Germinal center (tissue), 1 donor: ENCODE measurements at places on chromosomes 5 and 9.

GRCh38 chr5:87184605-87185004, 83.1 kb upstream of the RASA1 start:
- DNase-seq, result no peak

DNA sequence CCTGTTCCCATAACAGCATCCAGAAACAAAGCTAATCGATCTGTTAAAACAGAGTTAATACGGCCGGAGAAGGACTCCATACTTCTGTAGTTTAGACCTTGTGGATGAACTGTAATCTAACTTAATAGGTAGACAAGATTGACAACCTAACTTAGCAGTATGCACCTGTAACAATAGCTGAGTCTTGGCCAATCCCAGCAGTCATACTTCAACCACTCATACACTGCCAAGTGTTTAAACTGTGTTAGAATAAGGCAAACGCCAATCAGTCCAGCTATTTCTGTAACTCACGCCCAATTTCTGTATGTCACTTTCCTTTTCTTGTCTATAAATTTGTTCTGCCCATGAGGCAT, 33.7 kb upstream of the MACIR start:
- DNase-seq, result no peak

GRCh38 chr9:4831944-4832343, 39.2 kb downstream of the RCL1 start:
- DNase-seq, result no peak

DNA sequence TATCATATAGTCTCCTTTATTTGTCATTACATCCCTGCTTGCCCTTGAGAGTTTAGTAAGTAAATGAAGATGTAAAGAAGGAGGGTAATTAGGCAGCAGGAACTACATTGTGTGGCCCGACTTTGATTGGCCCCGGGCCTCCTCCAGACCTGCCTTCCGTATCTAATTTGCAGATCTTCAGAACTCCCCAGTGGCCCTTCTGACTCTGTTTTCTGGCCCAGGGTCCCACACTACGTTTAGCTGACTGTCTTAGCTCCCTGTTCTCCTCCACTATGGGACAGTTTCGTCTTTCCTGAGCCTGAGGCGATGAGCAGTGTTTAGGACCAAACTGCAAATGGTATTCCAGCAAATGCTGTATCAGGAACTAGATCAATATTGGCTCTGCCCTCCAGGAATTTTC, 21.6 kb upstream of the CTSL start:
- no peak for DNase-seq

DNA sequence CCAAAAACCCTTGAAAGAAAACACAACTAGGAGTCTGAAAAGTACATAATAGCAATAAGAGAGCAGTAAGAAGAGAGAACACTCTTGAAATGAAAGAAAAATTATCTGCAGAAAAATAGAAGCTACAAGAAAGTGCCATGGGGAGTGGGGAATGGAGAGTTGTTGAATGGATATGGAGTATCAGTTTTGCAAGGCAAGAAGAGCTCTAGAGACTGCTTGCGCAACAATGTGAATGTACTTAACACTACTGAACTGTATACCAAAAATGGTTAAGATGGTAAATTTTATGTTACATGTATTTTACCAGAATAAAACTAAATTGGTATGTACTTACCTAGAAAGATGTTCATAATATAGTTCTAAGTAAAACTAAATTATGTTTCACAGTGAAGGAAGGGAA, 54.8 kb upstream of the RASGRF2 start:
- no peak for DNase-seq

DNA sequence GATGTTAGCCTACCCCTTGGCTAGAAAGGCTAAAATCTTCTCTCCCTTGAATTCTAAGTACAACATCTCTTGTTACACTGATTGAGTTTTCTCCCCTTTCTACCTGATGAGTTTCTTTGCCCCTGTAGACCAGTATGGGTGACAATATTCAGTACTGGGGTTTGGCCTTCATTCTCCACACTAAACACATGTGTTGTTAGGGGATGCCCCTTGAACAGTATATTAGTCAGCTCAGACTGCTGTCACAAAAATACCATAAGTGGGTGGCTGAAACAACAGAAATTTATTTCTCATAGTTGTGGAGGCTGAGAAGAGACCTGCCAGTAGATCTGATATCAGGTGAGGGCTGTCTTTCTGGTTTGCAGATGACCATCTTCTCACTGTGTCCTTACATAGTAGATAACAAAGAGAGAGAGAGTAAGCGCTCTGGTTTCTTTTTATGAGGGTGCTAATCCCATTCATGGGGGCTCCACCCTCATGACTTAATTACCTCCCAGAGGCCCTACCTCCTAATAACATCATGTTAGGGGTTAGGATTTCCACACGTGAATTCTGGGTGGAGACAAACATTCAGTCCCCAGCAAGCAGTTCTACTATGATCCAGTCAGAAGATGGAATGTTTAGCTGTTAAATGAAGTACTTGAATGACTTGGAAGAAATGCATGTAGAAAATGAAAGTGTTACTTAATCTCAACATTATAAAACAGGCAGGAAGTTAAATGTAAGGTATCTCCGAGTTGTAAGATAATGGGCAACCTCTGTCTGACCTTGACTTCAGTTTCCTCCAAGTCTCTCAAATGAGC, 17.5 kb downstream of the VLDLR start:
- DNase-seq, result no peak

- DNase-seq, result no peak
These were observed 438 bp downstream of the TRIP13 start for GRCh38 chr5:893137-893506.

DNA sequence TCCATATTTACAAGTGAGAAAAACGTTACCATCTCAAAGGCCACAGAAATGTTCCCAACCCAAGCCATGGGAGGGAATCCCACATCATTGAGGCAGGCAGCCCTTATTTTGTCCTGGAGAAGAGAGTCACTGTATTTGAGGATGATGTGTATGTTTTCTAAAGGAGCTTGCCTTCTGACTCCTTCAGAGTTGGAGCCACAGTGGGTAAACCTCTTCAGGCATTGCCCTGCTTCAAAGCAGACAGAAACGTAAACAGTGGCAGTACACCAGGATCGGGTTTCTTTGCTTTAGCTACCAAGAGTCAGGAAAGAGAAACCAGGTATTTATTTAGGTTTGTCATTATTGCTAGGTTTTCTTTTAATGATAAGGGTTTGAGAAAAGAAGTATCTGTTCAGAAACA, 45.7 kb downstream of the MUSK start:
- no peak for DNase-seq

GRCh38 chr9:134318941-134319305, 7.3 kb upstream of the RXRA start:
- no peak for DNase-seq

GRCh38 chr5:58314356-58315210, 145.3 kb downstream of the PLK2 start:
- no peak for DNase-seq

GRCh38 chr9:18743971-18744370, 270.0 kb downstream of the ADAMTSL1 start:
- no peak for DNase-seq

GRCh38 chr5:169303119-169303515, 2.2 kb upstream of the SLIT3 start:
- no peak for DNase-seq

GRCh38 chr9:121455527-121456239, 44.0 kb downstream of the GGTA1 start:
- no peak for DNase-seq

- no peak for DNase-seq
These were observed 31.0 kb upstream of the GABRP start for GRCh38 chr5:170752257-170753215.
